ENCODE measurements at places on chromosomes 3 and 15.
A peak's percentile ranks its signal among the peaks of the same experiment; 100 is the strongest.

DNA sequence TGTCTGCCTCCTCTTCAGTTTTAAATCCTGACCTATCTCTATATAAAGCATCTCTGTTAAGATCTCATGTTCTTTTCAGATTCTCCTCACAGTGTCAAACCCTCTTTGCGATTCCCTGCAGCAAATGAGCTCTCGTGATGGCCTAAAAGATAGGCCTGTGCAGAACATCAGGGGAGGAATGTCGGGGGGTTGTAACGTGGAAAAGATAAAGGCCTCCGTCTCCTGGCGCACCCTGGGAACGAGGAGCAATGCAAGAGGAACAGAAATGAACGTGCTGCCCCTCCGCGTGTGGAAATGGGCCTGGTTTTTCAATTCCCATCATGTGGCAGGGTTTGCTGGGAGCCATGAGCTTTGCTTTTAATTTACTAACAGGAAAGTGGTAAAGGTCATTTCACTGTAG lies 285.0 kb upstream of the TPM1 start:
- no peak for DNase-seq

DNA sequence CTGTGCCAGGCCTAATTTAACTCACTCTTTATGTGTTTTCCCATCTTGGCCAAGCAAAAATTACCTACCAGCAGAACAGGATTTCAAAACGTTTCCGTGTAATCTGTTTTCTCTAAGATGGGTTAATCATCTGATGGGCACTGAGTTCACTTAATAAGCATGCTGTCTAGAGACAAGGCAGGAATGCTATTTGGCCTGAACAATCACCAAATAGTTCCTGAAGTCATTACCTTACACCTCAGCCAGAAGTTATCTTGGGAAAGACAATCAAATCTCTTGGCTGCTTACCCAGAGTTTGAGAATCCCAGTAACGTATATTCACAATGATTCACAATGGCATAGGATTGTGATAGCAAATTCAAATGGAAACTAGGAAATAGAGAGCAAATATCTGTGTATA lies 779.1 kb downstream of the CADM2 start:
- no peak for DNase-seq

- DNase-seq = peak; percentile 14
Observed at GRCh38 chr15:48112242-48112641, 8.5 kb upstream of the SLC24A5 start.

DNA sequence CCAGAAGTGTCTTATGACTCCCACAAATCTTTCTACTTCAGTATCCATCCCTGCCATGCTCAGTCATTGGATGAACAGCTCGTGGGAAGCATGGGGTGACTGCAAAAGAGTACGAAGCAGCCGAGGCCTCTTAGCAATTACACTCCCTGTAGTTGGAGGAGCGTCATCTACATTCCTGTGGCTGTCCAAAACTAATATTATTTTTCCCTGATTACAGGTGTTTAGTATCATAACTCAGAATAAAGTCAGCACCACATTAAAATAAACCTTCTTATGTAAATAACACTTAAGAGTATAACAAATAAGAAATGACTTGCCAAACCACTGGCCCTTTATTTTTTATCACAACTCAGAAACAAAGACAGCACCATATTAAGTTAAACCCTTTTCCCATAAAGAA lies 141.5 kb downstream of the PLOD2 start:
- DNase-seq = peak; percentile 6

GRCh38 chr3:89628856-89629670 lies 521.6 kb downstream of the EPHA3 start:
- peak; percentile 14 for DNase-seq

GRCh38 chr3:23968463-23969184 lies 23.5 kb downstream of the NR1D2 start:
- no peak for DNase-seq

- DNase-seq = peak; percentile 52
Observed at GRCh38 chr15:65062726-65063125, 5.1 kb downstream of the RASL12 start.

DNA sequence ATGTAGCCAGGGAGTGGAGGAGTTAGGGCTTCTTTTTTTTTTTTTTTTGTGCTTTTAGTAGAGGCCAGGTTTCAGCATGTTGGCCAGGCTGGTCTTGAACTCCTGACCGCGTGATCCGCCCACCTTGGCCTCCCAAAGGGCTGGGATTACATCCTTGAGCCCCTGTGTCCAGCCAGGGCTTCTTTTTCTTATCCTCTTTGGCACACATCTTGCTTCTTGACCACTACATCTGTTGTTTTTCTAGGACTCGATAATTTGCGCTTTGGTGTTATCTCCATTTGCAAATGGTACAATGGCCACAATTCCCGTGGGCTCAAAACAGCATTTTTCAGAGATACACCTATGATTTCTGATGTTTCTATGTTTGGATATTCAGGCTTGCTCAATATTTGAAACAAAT lies 4.2 kb downstream of the SKIL start:
- DNase-seq = no peak

GRCh38 chr3:142693136-142693853 lies 30.5 kb upstream of the TRPC1 start:
- no peak for DNase-seq

- DNase-seq = no peak
Observed at GRCh38 chr3:50470658-50471057, 32.8 kb downstream of the CACNA2D2 start.

DNA sequence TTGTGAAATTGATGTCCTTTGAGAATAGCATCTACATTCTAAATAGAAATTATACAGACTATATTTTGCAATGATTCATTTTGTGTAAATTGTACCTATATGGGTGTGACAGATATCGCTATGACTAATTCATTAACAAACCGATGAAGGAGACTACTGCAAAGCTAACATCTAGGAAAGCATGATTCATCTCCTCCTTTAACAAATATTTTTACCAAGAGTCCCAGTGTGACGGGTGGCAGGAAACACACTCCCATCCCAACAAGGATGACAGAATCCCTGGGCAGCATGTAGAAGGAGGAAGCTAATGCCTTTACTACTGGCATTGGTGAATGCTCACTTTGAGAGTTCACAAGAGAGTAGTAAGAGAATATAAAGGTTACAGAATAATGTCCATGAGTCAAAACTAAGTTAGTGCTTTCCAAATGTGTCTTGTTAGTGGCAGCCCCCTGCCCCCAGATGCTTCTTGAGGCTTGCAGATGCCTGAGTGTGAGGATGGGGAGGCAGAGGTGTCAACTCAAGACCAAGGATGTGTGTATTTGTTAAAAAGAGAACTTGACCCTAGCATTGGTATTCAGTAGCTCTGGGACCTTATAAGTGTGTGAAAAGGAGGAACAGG lies 180.6 kb downstream of the FMN1 start:
- DNase-seq = peak; percentile 51

DNA sequence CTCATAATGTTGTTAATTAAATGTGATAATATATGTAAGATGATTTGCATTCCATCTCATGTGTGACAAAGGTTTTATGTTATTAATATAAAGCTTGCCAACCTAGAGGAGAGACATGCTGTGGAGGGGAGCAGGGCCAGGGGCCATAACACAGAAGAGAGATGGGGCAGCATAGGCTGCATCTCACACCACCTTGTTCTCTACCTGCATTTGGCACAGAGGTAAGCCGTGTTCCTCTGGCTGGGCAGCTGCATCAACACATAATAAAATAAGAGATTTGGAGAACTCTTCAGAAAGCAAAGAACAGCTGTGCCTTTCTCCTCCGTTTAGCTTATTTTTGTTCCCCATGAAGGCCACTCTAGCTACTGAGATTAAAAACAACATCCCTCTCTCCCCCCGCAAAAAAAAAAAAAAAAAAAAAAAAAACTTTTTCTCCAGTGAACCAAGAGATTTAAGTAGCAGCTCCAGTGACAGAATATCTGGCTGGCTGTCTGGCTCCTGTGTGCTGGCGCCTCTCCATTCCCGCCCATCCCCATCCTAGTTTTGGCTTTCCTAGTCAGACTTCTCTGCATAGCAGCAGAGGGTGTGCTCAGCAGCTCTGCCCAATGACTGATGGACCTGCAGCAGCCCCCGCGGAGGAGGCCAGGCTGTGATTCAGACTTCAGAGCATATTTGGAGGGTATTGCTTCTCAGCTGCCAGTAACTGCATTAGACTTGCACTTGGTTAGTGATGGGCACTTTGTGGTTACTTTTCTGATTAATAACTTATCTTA lies 52.2 kb upstream of the STXBP5L start:
- peak; percentile 86 for DNase-seq

- DNase-seq = no peak
Observed at GRCh38 chr3:138327831-138328230, 1.8 kb downstream of the NME9 start.

DNA sequence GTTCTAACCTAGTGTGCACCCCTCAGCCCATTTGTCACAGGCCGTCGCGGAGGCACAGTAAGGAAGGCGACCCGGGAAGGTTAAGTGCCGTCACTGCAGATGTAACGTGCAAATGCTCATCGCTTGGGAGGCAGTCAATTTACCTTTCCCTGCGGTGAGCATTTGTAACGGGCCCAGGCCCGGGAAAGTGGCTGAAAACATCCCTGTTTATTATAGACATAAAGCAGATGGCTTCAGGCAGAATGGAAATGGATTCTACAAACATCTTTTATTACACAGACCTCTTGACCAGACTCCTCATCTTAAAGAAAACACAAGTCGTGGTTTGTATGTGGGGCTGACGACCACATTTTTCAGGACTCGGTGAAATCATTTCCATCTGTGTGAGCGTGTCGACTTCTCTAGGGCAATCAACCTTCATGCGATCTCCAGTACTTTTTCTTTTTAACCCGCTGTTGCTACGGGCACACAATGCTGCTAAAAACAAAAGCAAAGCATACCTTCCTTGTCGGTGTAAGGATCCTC lies 43.6 kb downstream of the NMNAT3 start:
- DNase-seq = no peak

DNA sequence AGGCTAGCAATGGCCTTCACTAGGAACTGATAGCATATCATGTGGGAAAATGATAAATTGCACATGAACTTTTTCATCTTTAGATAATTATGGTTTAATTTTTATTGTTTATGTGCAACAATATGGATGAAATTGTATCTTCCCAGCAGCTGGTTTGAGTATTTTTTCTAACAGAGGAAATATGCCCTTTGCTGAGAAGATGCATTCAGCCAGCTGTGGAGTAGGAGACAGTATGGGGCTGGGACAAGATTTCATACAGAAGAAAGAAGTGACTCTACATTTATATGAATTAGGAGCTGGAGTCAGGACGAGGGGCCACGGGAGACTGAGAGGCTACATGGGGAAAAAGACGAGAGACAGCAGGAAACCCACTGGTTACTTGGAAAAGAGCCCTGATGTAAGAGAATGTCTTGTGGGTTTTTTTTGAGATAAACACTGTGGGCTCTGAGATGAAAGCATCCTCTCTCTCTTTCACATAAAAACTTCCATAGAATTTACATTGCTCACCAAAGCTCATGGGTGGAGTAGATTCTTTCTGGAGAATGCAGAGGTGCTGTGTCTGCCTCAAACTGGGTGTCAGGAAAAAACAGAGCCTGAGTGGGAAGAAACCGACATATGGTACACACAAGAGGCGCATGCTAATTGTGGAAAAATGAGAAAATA lies 115.2 kb upstream of the PDZRN3 start:
- no peak for DNase-seq

DNA sequence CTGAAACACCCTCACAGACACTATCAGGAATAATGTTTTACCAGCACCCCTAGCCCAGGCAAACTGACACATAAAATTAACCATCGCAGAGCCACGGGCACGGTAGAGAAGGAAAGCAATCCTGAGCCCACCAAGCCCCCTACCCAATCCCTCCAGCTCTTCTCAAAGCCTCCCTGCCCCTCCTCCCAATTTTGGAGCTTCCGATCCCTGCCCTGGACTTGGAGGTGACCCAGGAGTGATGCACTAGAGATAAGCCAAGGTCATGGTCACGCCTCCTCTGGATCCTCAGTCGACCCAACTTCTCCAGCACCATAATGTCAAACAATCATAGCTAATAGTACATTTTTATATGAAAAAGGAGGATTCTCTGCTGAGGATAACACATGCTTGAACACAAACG lies 188.7 kb upstream of the NSMCE3 start:
- DNase-seq = no peak

- peak; percentile 41 for DNase-seq
Observed at GRCh38 chr15:74906067-74906449, 593 bp downstream of the FAM219B start.

DNA sequence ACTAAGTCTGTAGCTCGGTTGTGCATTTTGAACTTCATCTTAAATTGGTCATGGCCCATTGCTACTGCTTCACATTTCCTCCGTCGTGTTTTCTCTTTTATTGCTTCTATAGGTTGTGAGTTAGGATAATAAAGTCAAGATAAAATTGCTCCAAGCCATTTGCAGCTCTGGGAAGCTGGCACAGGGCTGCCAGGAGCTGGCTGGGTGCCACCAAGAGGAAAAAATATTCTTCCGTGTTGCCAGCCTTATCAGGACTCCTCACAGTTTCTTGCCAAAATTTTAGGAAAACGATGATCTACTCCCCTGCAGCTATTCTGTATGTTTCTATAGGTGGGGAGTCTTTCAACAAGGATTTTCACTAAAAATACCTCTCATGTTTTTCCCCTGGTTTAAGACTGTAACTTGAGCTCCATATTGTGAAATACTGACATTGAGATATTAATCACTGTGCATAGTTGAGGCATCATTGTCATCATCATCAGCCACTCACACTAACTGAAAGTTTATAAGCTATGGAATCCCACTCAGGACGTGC lies 55.4 kb upstream of the PIAS1 start:
- peak; percentile 30 for DNase-seq

GRCh38 chr3:194245474-194245873 lies 105.7 kb downstream of the CPN2 start:
- DNase-seq = no peak

GRCh38 chr3:43865887-43866528 lies 175.3 kb downstream of the ABHD5 start:
- DNase-seq = no peak

DNA sequence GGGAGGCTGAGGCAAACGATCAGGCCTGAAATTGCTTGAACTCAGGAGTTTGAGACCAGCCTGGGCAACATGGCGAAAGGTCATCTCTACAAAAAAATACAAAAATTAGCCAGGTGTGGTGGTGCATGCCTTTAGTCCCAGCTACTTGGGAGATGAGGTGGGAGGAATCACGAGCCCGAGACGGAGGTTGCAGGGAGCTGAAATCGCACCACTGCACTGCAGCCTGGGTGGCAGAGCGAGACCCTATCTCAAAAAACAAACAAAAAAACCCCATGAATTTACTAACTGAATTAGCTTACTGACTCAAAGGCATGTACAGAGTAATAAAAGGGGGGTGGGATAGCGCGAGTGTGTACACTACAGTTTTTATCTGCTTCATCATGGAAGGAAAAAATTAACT lies 19.3 kb downstream of the ARF4 start:
- DNase-seq = no peak

- DNase-seq = peak; percentile 71
Observed at GRCh38 chr15:85588677-85589076, 206.0 kb downstream of the KLHL25 start.

DNA sequence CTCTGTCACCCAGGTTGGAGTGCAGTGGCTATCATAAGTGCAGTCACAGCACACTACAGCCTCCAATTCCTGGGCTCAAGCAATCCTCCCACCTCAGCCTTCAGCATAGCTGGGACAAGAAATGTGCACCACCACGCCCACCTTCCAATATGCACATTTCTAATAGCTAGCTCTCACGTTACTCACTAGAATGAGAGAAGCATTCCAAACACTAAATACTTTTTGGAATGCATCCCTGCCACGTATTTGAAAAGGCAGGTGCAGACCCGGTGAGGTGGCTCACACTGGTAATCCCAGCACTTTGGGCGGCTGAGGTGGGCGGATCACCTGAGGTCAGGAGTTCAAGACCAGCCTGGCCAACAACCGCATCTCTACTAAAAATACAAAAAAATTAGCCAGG lies 7.6 kb upstream of the TCF12 start:
- no peak for DNase-seq
